Heart right ventricle (tissue), 16 donors: ENCODE measurements at places on chromosomes 2 and 18. TPM values are rescaled to one million over a fixed set of nuclear protein-coding genes. Genes with fewer than 3 reads are reported as not detected.

- no peak overlapping the region for H3K27ac ChIP-seq
- peaks cover 13% of the 10 kb centered on the region for H3K36me3 ChIP-seq
- no peak overlapping the region for H3K4me3 ChIP-seq
- H3K27me3 ChIP-seq: no peaks in the 10 kb centered on the region
Observed at GRCh38 chr2:16615687-16616615, 49.7 kb downstream of the CYRIA start.

GRCh38 chr18:48955830-48956261, 5.1 kb upstream of the SMAD7 start:
- H3K4me3 ChIP-seq: no peak overlapping the region
- peak overlapping the region; percentile 69 for H3K27ac ChIP-seq
- no peaks in the 10 kb centered on the region for H3K36me3 ChIP-seq
- DNase-seq: peak; percentile 43
- H3K4me1 ChIP-seq: peaks cover 48% of the 10 kb centered on the region

DNA sequence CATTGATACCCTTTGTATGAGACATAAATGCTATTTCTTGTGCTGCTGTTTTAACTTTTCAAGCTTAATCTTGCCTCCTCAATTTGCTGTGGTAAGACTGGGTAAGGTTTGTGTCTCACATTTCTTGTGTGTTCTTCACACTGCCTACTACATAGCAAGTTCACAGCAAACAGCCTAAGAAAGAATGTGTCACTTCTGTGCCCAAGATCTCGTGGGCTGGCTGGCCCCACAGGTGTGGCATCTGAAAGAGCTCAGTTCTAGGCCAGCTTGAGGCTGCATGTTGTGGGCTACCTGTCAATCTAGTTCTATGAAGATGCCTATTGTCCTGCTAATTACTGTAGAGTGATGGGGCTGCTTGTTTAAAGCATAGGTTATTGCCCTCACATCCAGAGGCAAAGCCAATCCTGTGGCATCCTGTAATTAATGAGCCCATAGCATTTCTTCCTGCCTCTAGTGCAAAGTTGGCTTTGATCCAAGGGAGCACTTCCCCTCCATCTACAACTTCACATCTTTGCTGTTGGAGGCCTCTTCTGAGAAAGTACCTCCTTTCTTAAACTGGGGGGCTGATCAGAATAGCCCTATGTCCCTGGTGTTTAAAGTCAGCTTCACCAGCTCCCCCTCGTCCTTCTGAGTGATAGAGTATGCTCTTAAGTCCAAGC, 40.9 kb upstream of the ASPRV1 start:
- H3K36me3 ChIP-seq: no peaks in the 10 kb centered on the region
- no peaks in the 10 kb centered on the region for H3K4me1 ChIP-seq
- DNase-seq: no peak
- no peak overlapping the region for H3K4me3 ChIP-seq
- no peak overlapping the region for H3K27ac ChIP-seq
- no peaks in the 10 kb centered on the region for H3K27me3 ChIP-seq

DNA sequence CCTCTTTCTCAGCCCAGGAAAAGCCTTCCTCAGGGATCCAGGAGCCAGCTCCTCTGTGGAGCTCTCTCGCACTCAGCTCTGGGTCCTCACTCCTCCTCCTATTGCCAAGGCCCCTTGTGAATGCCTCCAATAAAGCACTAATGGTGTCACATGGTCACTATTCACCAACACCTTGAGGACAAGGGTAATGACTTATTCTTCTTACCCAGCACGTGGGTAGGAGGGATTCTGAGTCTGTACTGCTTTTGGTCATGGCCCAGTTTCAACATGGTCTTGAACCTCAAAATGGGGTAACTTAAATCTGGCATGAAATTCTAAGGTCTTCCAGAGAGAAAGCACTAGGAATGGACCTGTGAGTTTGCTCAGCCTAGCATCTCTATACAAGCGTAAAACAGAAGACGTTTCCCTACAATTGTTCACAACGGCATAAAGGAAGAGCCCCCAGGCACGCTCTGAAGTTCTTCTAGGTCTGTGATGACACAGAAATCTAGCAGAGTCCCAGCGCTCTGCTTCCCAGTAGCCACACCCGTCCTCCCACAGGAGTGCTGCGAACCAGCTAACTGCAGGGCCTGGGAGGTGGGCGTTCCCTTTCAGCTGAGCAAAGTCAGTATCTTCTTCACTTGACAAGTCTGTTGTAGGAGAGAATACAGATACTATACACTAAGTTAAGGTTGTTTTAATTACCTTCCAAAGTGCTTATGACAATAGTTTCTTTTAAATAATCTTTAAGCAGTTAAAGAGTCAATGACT, 14.6 kb upstream of the KIDINS220 start:
- H3K27ac ChIP-seq: no peak overlapping the region
- H3K36me3 ChIP-seq: no peaks in the 10 kb centered on the region
- H3K4me3 ChIP-seq: no peak overlapping the region
- no peaks in the 10 kb centered on the region for H3K27me3 ChIP-seq

Gene ARHGAP15
- 1.3 TPM for total RNA-seq

Gene UGT1A10
- total RNA-seq: not detected

Gene SULT1C4
- 1.7 TPM for total RNA-seq

DNA sequence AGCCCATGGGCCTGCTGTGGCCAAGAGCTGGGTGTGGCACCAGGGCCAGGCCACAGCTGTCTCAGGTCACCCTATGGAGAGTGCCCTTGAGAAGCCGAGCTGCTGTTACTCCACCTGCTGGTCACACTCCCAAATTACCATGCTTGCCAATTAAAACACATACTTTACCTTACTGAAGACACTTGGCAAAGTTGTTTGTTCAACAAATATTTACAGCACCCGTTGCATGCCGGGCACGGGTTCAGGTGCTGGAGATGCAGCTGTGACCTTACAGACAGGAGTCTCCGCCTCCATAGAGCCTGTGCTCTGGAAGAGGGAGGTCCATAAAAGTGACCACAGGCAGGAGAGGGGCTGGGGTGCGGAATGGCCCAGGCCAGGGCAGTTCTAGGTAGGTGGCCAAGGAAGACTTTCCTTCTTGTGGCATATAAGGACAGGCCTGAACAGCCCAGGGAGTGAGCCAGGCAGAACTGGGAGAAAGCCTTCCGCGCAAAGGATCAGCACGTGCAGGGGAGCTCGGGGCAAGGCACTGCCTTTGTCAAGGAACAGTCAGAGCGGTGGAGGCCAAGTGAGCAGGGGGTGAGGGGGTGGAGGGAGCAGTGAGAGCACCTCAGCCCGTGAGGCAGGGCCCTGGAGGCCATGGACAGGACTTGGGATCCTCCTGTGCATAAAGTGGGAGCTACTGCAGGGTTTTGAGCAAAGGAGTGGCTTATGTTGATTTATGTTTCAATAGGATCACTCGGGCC, 23.6 kb upstream of the RBM44 start:
- DNase-seq: peak; percentile 54
- H3K27me3 ChIP-seq: no peaks in the 10 kb centered on the region
- no peaks in the 10 kb centered on the region for H3K4me1 ChIP-seq
- peak overlapping the region; percentile 43 for H3K27ac ChIP-seq
- H3K4me3 ChIP-seq: no peak overlapping the region

DNA sequence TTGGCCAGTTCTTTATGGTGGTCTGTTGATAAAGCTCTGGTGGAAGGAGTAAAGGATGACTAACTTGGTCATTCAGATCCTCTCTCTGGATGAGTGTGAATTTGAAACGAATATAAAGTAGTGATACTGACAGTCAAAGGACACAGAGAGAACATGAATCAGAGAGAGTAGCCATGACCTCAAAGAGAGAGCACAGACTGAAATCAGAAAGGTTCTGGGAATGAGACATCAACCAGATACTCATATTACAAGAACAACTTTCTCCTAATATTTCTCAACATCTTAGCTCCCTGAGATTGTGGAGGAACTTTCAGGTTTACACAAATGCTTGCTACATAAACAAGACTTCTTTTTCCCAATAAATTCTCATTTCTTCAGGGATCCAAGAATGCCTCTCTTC, 849.1 kb upstream of the CHAC2 start:
- H3K4me3 ChIP-seq: no peak overlapping the region
- H3K27me3 ChIP-seq: no peaks in the 10 kb centered on the region
- DNase-seq: no peak
- H3K36me3 ChIP-seq: no peaks in the 10 kb centered on the region
- H3K4me1 ChIP-seq: no peaks in the 10 kb centered on the region

DNA sequence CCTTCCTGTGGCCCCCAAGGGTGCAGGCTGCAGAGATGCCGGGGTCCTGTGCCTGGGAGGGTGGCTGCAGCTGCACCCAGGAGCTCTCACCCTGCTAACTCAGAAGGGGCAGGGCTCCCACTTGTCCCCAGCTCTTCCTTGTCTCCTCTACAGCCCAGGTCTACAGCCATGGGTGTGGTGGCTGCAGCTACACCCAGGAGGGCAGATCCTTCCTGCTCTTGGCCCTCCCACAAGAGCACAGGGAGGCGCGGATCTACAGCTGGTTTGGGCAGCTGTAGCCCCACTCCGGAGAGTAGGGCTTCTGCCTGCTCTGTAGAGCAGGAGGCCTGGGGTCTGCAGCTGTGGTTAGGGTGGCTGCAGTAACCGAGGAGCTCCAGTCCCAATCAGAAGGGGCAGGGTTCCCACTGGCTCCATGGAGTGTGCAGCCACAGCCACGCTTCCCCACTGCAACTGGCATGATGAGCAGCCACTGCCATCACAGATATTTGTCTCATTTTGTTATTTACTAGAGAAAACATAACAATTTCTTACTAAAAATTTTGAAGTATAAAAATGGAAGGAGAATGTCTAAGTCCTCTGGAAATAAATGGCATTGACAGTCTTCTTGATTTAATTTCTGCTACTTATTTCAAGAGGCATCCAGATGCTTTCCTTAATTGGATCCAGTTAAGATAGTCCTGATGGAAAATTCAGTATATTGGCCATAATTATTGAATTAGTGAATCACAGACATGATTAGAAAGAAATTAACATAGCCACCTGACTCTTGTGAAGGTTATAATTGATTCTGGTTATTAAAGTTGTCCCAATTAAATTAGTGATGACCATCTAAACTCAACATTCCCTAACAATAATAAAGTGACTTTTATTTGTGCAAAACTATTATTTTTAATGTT, 233.6 kb downstream of the KCNE4 start:
- H3K27ac ChIP-seq: no peak overlapping the region
- H3K36me3 ChIP-seq: no peaks in the 10 kb centered on the region
- no peak overlapping the region for H3K4me3 ChIP-seq
- no peaks in the 10 kb centered on the region for H3K4me1 ChIP-seq

DNA sequence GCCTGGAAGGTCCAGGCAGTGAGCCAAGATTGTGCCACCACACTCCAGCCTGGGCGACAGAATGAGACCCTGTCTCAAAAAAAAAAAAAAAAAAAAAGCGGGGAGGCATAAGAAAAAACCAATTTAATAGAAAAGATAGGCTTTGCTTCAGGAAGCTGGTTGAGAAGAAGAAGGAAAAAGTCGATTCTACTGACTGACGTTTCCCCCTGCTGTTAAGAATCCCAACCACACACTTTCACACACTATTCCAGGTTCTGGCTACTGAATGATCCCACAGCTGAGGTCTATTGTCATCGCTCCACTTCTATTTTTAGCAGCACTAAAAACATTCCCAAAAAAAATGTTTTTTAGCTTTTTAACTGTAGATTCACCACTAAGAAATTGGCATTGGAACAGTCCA, 6.7 kb upstream of the CHCHD5 start:
- no peak for DNase-seq
- no peaks in the 10 kb centered on the region for H3K36me3 ChIP-seq
- H3K4me3 ChIP-seq: no peak overlapping the region
- peaks cover 8% of the 10 kb centered on the region for H3K4me1 ChIP-seq
- H3K27me3 ChIP-seq: no peaks in the 10 kb centered on the region
- no peak overlapping the region for H3K27ac ChIP-seq

GRCh38 chr18:79241755-79242154, 154.0 kb upstream of the NFATC1 start:
- H3K27ac ChIP-seq: no peak overlapping the region
- H3K36me3 ChIP-seq: no peaks in the 10 kb centered on the region
- no peaks in the 10 kb centered on the region for H3K27me3 ChIP-seq
- H3K4me3 ChIP-seq: no peak overlapping the region

Gene CYP26B1
- total RNA-seq: 6.3 TPM

DNA sequence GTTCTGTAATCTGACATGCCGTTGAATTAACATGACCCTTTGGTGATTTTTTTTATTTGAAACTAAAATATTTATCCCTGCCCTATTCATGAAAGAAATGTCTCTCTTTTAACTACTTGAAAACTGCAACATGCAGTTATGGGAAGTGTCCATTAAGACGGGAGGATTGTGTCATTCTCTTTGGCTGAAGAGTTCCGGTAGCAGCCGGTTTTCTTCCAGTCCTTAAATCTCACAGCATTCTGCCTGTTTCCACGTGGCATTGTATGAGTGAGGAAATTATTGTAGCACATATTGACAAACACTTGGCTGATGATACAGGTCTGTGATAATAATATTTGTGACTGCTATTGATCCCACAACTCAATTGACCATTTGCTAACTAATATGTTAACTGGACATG, 509.6 kb upstream of the POU3F3 start:
- no peaks in the 10 kb centered on the region for H3K36me3 ChIP-seq
- no peaks in the 10 kb centered on the region for H3K4me1 ChIP-seq
- no peaks in the 10 kb centered on the region for H3K27me3 ChIP-seq
- no peak overlapping the region for H3K4me3 ChIP-seq

GRCh38 chr2:31188131-31188530, 29.2 kb downstream of the CAPN14 start:
- no peaks in the 10 kb centered on the region for H3K4me1 ChIP-seq
- no peak overlapping the region for H3K4me3 ChIP-seq
- H3K27ac ChIP-seq: no peak overlapping the region
- no peaks in the 10 kb centered on the region for H3K27me3 ChIP-seq

Gene CFAP65
- not detected for total RNA-seq

Gene GNLY
- 0.83 TPM for total RNA-seq

Gene FAM117B
- 3.3 TPM for total RNA-seq

- H3K36me3 ChIP-seq: no peaks in the 10 kb centered on the region
- H3K4me3 ChIP-seq: no peak overlapping the region
- DNase-seq: no peak
- H3K27ac ChIP-seq: no peak overlapping the region
- peaks cover 6% of the 10 kb centered on the region for H3K27me3 ChIP-seq
Observed at GRCh38 chr2:174544156-174544555, 53.4 kb downstream of the WIPF1 start.

Gene EMILIN2
- total RNA-seq: 22.7 TPM

Gene DNAH6
- not detected for total RNA-seq

Gene COLEC12
- 5.9 TPM for total RNA-seq

GRCh38 chr2:238141541-238142318, 3.3 kb downstream of the KLHL30 start:
- no peaks in the 10 kb centered on the region for H3K27me3 ChIP-seq
- DNase-seq: no peak
- no peak overlapping the region for H3K4me3 ChIP-seq
- no peaks in the 10 kb centered on the region for H3K36me3 ChIP-seq
- peaks cover 35% of the 10 kb centered on the region for H3K4me1 ChIP-seq

DNA sequence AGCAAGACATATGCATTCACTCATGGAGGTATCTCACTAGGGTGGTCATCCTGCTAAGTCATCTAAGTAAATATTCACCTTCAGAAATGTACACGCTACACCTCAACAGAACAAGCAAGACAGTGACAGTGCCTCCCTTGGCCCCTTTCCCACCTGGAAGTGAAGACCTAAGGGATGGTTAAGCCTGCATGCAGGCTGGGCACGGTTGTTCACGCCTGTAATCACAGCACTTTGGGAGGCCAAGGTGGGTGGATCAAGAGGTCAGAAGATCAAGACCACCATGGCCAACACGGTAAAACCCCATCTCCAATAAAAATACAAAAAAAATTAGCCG, 4.4 kb downstream of the LIMS2 start:
- no peak overlapping the region for H3K27ac ChIP-seq
- DNase-seq: no peak
- peaks cover 83% of the 10 kb centered on the region for H3K4me1 ChIP-seq
- no peaks in the 10 kb centered on the region for H3K27me3 ChIP-seq
- H3K4me3 ChIP-seq: no peak overlapping the region
